Thymus (tissue), 14 donors: ENCODE measurements at places on chromosomes 1 and 21. TPM values are rescaled to one million over a fixed set of nuclear protein-coding genes. Genes with fewer than 3 reads are reported as not detected.

GRCh38 chr21:15947677-15948076 is 217.9 kb downstream of the USP25 start:
- H3K36me3 ChIP-seq: no peaks in the 10 kb centered on the region
- H3K27me3 ChIP-seq: no peaks in the 10 kb centered on the region
- H3K4me1 ChIP-seq: no peaks in the 10 kb centered on the region
- no peak overlapping the region for H3K27ac ChIP-seq
- DNase-seq: no peak
- no peak overlapping the region for H3K4me3 ChIP-seq

GRCh38 chr1:53331446-53332185 is 3.7 kb upstream of the LRP8 start:
- DNase-seq: no peak
- H3K4me3 ChIP-seq: no peak overlapping the region
- H3K4me1 ChIP-seq: peaks cover 19% of the 10 kb centered on the region
- H3K27me3 ChIP-seq: no peaks in the 10 kb centered on the region
- no peak overlapping the region for H3K27ac ChIP-seq
- H3K36me3 ChIP-seq: no peaks in the 10 kb centered on the region

- DNase-seq: no peak
- H3K27ac ChIP-seq: peak overlapping the region; percentile 46
- peaks cover 65% of the 10 kb centered on the region for H3K4me1 ChIP-seq
- H3K27me3 ChIP-seq: no peaks in the 10 kb centered on the region
- H3K36me3 ChIP-seq: no peaks in the 10 kb centered on the region
These were observed 160.2 kb downstream of the TOMM20 start for GRCh38 chr1:234968451-234968850.

Gene LCE1E
- not detected for total RNA-seq

Gene AMY1B
- 0.14 TPM for total RNA-seq

Gene GON4L
- 31.6 TPM for total RNA-seq

Gene SPATA1
- 5.1 TPM for total RNA-seq

DNA sequence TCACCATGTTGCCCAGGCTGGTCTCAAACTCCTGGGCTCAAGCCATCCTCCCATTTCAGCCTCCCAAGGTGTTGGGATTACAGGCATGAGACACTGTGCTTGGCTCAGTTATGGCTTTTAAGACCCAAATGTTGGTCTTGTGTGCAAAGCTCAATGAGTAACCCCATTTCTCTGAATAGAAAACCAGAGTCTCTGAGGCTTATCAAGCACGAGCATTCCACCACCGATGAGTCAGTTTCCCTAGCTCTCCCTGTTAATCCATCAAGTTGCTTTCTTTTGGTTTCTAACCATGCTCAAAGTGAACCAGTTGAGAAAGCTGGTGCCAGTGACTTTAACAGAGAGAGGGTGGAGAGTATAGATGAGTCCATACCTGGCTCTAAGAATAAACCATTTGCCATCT is 350.9 kb upstream of the ADGRL2 start:
- DNase-seq: no peak
- no peaks in the 10 kb centered on the region for H3K27me3 ChIP-seq
- H3K27ac ChIP-seq: no peak overlapping the region
- H3K4me1 ChIP-seq: no peaks in the 10 kb centered on the region
- no peaks in the 10 kb centered on the region for H3K36me3 ChIP-seq

Gene TSPAN2
- total RNA-seq: 4.5 TPM

GRCh38 chr1:33094971-33095604 is 14.1 kb downstream of the AZIN2 start:
- DNase-seq: no peak
- no peak overlapping the region for H3K4me3 ChIP-seq
- H3K4me1 ChIP-seq: peaks cover 15% of the 10 kb centered on the region

Gene ALPL
- 0.90 TPM for total RNA-seq

DNA sequence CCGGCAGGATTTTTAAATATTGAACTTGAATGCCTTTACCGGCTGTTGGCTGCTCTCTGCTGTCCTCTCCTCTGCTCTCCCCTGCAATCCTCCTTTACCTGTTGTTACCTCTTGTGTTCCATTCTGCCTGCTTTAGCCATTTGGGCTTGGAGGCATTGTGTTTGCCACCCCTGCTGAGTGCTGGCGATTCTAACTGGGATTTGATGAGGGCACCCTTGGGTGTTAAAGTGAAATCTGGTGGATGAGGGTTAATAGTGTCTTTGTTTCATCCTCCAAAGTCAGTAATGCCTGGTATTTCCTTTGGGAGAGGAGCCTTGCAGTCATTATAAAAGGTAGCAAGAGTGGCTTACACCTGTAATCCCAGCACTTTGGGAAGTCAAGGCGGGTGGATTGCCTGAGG is 9.9 kb downstream of the SZRD1 start:
- no peak overlapping the region for H3K4me3 ChIP-seq
- no peaks in the 10 kb centered on the region for H3K4me1 ChIP-seq
- no peaks in the 10 kb centered on the region for H3K27me3 ChIP-seq

Gene PAPPA2
- 0.28 TPM for total RNA-seq

Gene HHIPL2
- total RNA-seq: 0.33 TPM

GRCh38 chr21:36700971-36701755 is 2.2 kb downstream of the SIM2 start:
- peaks cover 97% of the 10 kb centered on the region for H3K27me3 ChIP-seq
- peaks cover 8% of the 10 kb centered on the region for H3K4me1 ChIP-seq
- DNase-seq: no peak
- H3K27ac ChIP-seq: no peak overlapping the region

DNA sequence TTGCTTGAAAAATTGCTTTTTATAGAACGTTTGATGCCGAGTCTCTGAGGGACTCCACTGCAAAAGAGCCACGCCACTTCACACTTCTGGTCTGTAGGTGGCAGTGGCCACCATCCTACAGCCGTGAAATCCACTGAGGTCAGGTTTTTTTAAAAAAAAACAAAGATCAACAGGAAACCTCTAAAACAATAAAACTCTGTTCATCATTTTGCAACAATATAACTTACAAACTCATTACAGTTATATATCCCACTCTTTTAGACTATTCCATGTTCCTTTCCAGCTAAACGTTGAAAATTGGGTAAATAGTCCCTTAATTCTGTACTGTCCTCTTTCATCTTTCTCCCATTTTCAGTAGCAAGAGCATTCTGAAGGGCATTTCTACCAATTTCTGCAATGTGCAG is 64.6 kb upstream of the FMN2 start:
- no peak overlapping the region for H3K27ac ChIP-seq
- no peak overlapping the region for H3K4me3 ChIP-seq
- no peaks in the 10 kb centered on the region for H3K27me3 ChIP-seq
- DNase-seq: no peak
- H3K4me1 ChIP-seq: no peaks in the 10 kb centered on the region

Gene VHLL
- not detected for total RNA-seq

Gene WDR3
- 21.6 TPM for total RNA-seq

- no peak for DNase-seq
- H3K36me3 ChIP-seq: no peaks in the 10 kb centered on the region
- H3K4me3 ChIP-seq: no peak overlapping the region
These were observed 207.0 kb downstream of the SIPA1L2 start for GRCh38 chr1:232422898-232423297.

DNA sequence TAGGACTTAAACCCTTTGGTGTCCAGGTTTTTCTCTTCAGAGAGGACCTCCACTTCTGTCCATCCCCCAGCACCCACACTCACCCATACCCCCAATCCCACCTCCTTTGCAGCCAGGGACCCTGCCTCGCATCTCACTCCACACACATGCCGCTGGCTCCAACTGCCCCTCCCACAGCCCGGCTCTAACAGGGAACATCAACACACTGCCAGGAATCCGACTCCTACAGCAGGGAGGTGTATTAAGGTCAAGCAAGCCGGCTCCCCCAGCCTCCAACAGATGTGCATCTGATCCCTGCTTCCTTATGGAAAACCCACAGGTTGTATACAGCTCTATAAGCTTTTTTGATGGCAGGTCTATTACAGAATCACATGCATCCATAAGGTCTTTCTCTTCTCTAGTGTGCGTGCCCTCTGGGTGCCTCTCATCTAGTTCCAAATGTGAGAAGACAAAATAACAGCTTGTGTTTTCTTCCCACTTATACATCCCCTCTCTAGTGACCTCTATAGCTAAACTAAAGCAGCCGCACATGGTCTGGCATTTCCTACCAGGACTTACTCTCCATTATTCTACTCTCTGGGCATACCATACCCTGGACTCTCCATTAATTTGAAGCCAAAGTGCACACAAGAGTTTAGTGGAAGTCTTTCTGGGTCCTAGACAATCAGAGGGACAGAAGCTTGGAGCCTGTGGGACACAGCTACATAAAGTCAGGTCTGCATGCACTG is 16.3 kb downstream of the PIK3C2B start:
- H3K4me1 ChIP-seq: peaks cover 59% of the 10 kb centered on the region
- peaks cover 14% of the 10 kb centered on the region for H3K36me3 ChIP-seq
- H3K4me3 ChIP-seq: no peak overlapping the region
- no peak for DNase-seq

DNA sequence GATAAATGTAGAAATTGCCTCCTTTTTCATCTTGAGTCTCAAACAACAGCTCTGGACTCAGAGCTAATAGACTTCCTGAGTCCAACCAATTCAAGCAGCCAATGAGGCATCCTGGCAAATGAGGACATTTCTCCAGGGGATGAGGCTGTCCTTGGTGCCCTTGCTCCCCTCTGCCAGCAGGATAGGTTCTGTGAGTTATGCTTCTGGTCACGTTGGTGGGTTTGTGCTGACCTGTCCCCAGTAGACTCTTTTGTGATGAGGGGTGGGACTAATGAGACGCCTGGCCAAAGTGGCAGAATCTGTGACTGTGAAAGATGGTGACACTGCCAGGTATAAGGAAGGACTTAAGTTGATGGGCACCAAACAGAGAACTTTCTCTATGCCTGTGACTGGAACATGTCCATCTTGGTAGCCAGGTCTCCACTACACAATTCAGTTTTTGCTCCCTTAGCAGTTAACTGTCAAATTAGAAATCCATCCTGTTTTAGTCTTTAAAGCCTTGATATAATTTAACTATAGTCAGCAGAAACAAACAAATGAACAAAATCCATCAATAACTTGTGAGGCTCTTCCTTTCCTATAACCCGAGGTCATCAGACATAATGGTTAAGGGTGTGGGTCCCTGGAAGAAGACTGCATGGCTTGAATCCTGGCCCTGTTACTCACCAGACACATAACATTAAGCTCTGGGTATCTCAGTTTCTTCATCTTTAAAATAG is 35.7 kb upstream of the THEM4 start:
- H3K27me3 ChIP-seq: no peaks in the 10 kb centered on the region
- no peaks in the 10 kb centered on the region for H3K4me1 ChIP-seq
- no peak overlapping the region for H3K27ac ChIP-seq
- no peaks in the 10 kb centered on the region for H3K36me3 ChIP-seq

GRCh38 chr1:173258479-173259264 is 51.5 kb upstream of the TNFSF4 start:
- H3K4me1 ChIP-seq: no peaks in the 10 kb centered on the region
- no peak for DNase-seq
- no peaks in the 10 kb centered on the region for H3K27me3 ChIP-seq
- no peak overlapping the region for H3K4me3 ChIP-seq
- H3K36me3 ChIP-seq: no peaks in the 10 kb centered on the region
- H3K27ac ChIP-seq: no peak overlapping the region

DNA sequence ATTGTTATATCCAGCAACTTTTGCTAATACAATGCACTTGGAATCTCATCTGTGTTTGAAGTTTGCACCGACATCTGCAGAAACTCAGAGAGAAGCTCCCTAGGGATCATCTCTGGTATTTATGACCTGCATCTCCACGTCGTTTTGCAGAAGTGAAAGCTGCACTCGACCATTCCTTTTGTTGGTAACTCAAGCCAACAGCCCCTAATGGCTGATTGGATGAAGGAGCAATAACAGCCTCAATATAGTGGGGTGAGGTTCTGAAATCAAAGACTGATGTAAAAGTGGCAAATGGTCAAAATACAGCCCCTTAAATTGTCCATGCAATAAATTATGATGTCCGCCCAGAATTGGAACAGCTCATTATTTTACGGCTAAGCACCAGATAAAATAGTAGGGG is 344.2 kb upstream of the KAZN start:
- DNase-seq: no peak
- H3K27me3 ChIP-seq: no peaks in the 10 kb centered on the region
- H3K4me1 ChIP-seq: no peaks in the 10 kb centered on the region
- no peak overlapping the region for H3K27ac ChIP-seq
- no peaks in the 10 kb centered on the region for H3K36me3 ChIP-seq

DNA sequence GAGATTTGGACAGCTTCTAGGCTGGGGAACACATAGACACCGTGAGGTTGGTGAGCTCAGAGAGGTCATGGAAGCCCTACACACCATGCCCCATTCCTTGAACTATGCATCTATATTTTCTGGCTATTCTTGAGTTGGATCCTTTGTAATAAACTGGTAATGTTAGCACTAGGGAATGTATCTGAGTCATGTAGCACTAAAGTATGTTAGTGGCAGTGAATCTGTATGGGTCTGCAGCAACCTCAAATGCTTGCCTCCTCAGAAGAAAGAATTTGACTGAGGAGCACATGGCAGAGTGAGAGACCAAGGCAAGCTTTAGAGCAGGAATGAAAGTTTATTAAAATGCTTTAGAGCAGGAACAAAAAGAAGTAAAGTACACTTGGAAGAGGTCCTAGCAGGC is 43.7 kb upstream of the LRRC7 start:
- H3K27me3 ChIP-seq: no peaks in the 10 kb centered on the region
- no peaks in the 10 kb centered on the region for H3K4me1 ChIP-seq
- no peak overlapping the region for H3K27ac ChIP-seq
- no peaks in the 10 kb centered on the region for H3K36me3 ChIP-seq

Gene GIPC2
- 0.28 TPM for total RNA-seq

Gene C1QA
- 153 TPM for total RNA-seq

DNA sequence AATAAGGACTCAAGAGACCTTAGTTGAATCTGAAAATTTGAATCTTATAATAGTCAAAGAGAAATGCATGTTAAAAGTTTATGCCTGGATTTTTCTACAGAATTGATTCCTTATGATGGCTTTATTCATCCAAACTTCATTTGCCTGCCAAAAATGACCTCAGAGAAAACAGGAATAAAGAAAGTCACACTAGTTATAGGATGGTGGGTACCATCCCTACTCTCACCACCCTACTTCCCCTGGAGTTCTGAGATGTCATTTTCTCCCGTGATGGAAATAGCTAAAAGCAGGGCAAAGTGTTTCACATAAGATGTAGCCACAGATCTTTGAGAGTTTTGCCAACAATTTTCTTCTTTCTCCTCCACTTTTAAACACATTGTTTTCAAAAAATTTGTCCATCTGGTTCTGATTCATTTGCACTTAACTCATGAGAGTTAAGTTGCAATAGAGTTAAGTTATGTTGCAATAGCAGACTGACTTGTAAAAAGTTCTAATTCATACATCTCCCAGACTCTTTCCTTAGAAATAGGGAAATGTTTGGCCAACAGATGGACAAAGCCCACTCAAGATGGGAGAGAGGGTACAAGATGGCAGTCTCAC is 384.6 kb downstream of the PLPP3 start:
- no peak overlapping the region for H3K27ac ChIP-seq
- H3K4me1 ChIP-seq: no peaks in the 10 kb centered on the region
- no peak for DNase-seq

DNA sequence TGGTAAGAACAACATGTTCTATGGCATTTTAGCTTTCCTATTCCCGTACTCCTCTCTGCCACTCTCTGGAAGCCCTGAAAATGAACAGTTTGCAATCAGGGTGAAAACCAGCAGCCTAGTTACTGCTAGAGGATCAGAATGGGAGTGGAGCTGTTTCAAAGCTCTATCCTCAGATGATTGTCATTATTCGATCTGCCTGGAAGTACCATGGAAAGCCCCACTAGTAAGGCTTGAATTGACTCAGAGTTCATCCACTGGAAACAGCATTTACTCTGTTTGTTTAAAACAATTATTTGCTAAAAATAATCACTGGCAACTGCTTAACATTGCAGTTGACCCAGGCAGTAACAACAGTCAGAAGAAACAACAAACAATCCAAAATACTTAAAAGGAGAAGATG is 91.2 kb downstream of the USH2A start:
- no peak overlapping the region for H3K27ac ChIP-seq
- H3K36me3 ChIP-seq: no peaks in the 10 kb centered on the region
- H3K27me3 ChIP-seq: no peaks in the 10 kb centered on the region
- H3K4me1 ChIP-seq: no peaks in the 10 kb centered on the region
- H3K4me3 ChIP-seq: no peak overlapping the region
